Osteocyte (in vitro differentiated cells): ENCODE measurements at places on chromosomes 2 and 18.

- no peak for DNase-seq
Observed at GRCh38 chr2:41420219-41420618, 627.6 kb upstream of the PKDCC start.

DNA sequence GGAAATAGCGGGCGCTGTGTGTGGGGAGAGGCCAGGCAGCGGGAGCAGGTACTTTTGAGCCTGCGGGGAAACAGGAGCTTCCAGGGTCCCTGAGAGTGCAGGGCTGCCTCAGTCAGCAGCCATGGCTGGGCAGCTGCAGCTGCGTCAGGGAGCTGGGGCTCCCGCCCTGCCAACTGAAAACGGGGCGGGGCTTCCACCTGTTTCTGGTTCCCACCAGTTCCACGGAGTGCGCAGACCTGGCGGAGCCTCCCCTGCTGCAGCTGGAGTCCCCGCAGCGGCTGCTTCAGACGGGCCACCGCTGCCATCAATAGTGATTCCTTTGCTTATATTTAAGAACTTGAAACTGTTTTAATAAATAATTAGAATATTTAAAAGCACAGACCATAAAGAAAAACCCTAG lies 30.6 kb upstream of the RPRM start:
- no peak for DNase-seq

GRCh38 chr2:194104687-194105086 lies 1552.3 kb upstream of the SLC39A10 start:
- no peak for DNase-seq

- no peak for DNase-seq
Observed at GRCh38 chr2:189530965-189531637, 49.5 kb downstream of the SLC40A1 start.

GRCh38 chr18:23136326-23137096 lies 1.2 kb downstream of the CABLES1 start:
- no peak for DNase-seq

- no peak for DNase-seq
Observed at GRCh38 chr2:237993701-237994100, 26.9 kb downstream of the UBE2F start.

DNA sequence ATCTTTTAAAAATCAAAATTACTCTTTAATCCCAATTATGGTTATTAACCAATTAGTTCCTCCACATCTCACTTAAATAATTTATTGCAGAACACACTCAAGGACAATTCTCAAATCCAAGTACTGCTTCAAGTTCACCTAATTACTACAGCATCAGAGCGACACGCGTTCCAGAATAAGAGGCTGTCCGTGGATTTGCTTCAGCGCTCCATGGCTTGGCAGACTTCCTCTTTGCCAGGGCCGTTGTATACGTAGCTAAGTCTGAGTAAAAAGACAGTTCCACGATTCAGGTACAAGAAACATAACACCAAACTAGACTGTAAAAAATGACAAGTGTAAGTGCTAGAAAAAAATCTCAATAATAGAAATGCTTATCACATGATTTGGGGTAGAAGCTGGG lies 153.2 kb upstream of the MYT1L start:
- peak; percentile 11 for DNase-seq

GRCh38 chr2:52686935-52687334 lies 1080.7 kb upstream of the CHAC2 start:
- DNase-seq, result no peak

GRCh38 chr2:120735746-120736170 lies at the start of gene GLI2:
GLI2 (plus strand) TSS chr2:120735868; CDS start chr2:120797321, 61,453 bp downstream.
- peak; percentile 95 for DNase-seq
